ENCODE measurements at places on chromosomes 5 and 9. TPM values are rescaled to one million over a fixed set of nuclear protein-coding genes. Genes with fewer than 3 reads are reported as not detected.

Gene CNTFR
- 0.39 TPM for total RNA-seq

Gene ADAMTSL1
- total RNA-seq, result not detected

GRCh38 chr9:22237497-22238363 lies 208.9 kb upstream of the DMRTA1 start:
- H3K27ac ChIP-seq, result peak overlapping the region; percentile 56
- no peaks in the 10 kb centered on the region for H3K36me3 ChIP-seq
- H3K27me3 ChIP-seq, result no peaks in the 10 kb centered on the region
- no peak for DNase-seq
- peaks cover 20% of the 10 kb centered on the region for H3K4me1 ChIP-seq

DNA sequence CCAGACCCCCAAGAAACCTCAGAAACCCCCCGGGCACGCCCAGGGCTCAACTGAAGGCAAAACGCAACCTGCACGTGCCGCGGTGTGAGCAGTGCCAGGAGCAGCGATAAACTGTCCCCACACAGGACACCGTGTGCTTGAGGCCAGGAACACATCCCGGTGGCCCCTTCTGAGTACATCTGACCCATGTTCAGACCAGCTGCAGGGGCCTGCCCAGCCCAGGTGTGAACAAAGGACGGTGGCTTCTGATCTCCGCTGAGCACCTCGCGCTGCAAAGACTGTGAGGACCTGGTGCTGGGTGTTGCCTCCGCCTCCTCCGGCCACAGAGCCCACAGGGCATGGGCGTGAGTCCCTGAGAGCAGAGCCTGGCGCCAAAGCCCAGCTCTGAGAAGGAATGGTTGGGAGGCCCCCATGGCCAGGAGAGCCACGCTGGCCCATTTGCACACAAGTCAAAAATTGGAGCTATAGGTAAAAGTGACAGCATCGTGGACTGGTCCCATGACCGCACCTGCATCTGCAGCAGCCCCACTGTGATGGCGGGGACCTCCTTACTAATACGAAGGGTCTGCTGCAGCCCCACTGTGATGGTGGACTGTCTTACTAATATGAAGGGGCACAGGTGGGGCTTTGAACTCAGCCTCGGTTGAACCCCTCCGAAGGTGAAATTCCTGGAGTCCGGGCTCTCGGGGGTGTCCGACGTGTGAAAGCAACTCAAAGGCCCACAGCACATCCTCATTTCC lies 31.5 kb downstream of the NDUFS6 start:
- no peak overlapping the region for H3K27ac ChIP-seq
- DNase-seq, result no peak
- H3K4me1 ChIP-seq, result no peaks in the 10 kb centered on the region
- H3K27me3 ChIP-seq, result no peaks in the 10 kb centered on the region
- H3K36me3 ChIP-seq, result no peaks in the 10 kb centered on the region

- no peak overlapping the region for H3K27ac ChIP-seq
- H3K27me3 ChIP-seq, result no peaks in the 10 kb centered on the region
- DNase-seq, result no peak
- no peaks in the 10 kb centered on the region for H3K36me3 ChIP-seq
- H3K4me3 ChIP-seq, result no peak overlapping the region
- H3K4me1 ChIP-seq, result no peaks in the 10 kb centered on the region
Observed at GRCh38 chr9:7841831-7842230, 42.3 kb upstream of the DMAC1 start.

GRCh38 chr9:116515541-116515940 lies 171.6 kb upstream of the TRIM32 start:
- no peak overlapping the region for H3K27ac ChIP-seq
- no peaks in the 10 kb centered on the region for H3K27me3 ChIP-seq
- no peak for DNase-seq
- H3K36me3 ChIP-seq, result no peaks in the 10 kb centered on the region
- no peak overlapping the region for H3K4me3 ChIP-seq

All from Caco-2 (cell line).